ENCODE measurements at places on chromosomes 7 and 10.

DNA sequence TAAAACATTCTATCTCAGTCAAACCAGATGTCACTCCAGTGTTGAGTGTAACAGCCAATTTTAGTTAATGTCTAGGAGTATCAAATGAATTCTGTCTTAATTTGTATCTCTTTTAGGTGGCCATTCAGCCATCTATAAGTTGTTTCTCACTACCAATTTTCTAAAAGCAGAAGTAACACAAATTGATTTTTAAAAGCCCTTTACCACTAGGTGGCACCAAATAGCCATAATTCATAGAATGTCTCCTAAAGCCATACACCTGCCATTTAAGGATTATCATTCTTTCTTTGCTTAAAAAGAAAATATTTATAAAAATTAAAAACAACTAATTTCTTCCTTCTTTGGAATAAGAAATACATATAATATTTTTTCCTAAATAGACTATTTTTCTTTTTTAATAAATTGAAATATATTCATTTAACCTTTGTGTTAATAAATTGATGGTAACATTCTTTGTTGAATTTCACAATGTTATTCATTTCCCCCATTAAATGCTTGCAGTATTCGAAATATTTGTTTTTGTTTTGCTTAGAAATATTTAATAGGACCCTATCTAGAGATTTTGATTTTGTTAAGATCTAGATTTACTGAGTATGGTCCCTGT lies 107.8 kb upstream of the PPP1R3A start:
- peak; percentile 72 for DNase-seq

DNA sequence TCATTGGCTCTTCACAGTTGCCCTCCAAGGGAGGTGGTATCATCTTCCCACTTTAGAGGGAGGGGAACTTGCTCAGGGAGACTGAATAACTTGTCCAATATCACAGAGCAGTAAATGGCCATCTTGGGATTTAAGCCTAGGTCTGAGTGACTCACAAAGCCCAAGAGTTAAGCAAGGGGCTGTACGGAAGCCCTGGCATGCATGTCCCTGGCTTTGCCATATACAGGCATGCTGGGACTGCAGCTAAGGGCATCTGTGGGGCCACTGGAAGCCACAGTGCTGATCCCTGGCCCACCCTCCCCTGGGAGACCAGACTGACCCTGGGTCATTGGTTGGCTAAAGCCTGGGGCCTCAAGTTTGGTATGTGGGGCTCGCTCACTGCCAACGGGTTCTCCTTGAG lies 3.1 kb downstream of the VSIR start:
- DNase-seq = no peak

DNA sequence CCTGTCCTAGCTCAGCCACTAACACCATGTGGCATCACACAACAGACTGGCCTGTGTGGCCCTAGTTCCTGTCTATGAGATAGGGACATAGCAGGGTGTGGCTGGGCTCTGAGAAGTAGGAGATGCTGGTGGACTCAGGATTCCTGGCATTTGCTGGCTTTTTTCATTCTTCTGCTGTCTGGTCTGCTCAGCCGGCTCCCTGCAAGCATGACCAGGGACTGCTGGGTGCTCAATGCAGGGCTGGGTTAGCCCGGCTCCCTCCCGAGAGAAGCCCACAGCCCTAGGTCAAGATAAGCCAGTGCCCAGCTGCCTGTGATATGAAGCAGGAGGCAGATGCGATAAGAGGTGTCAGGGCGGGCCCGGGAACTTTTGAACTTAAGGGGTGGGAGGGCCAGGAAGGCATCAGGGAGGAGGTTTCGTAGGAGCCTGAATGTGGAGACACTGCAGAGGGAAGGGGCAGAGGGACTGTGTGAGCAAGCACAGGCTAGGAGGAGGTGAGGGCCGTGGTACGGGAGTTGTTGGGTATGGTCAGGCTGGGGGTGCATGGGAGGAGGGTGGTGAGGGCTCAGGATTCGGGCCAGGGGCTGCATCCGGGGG lies 3.5 kb downstream of the AQP1 start:
- no peak for DNase-seq

DNA sequence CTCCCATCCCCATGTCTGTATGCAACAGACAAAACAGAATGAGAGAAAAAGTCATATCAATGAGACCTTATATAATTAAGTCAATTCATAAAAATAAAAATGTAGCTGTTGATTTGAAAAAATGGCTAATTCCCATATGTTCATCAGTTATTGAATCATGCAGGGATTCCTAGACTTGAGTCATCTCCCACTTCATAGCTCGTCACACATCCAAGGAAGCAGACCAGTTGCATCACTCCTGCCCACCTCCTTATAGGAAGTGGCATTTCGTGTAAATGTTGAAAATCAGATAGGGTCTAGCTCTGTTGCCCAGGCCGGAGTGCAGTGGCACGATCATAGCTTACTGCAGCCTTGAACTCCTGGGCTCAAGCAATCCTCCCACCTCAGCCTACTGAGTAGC lies 56.1 kb upstream of the SH2B2 start:
- DNase-seq = no peak

- no peak for DNase-seq
Observed at GRCh38 chr10:48627984-48628609, 23.2 kb upstream of the ARHGAP22 start.

- DNase-seq = no peak
Observed at GRCh38 chr7:727806-728460, 852 bp upstream of the PRKAR1B start.

GRCh38 chr7:142793156-142793555 lies 22.4 kb downstream of the PRSS2 start:
- DNase-seq = no peak

GRCh38 chr10:74012480-74012879 lies 14.6 kb downstream of the VCL start:
- DNase-seq = no peak

- DNase-seq = peak; percentile 18
Observed at GRCh38 chr10:46223064-46223480, 63.7 kb upstream of the ANTXRL start.

GRCh38 chr10:110358869-110359629 lies 54.3 kb upstream of the SMNDC1 start:
- DNase-seq = no peak

- DNase-seq = no peak
Observed at GRCh38 chr7:155466142-155466813, 8.3 kb downstream of the EN2 start.

DNA sequence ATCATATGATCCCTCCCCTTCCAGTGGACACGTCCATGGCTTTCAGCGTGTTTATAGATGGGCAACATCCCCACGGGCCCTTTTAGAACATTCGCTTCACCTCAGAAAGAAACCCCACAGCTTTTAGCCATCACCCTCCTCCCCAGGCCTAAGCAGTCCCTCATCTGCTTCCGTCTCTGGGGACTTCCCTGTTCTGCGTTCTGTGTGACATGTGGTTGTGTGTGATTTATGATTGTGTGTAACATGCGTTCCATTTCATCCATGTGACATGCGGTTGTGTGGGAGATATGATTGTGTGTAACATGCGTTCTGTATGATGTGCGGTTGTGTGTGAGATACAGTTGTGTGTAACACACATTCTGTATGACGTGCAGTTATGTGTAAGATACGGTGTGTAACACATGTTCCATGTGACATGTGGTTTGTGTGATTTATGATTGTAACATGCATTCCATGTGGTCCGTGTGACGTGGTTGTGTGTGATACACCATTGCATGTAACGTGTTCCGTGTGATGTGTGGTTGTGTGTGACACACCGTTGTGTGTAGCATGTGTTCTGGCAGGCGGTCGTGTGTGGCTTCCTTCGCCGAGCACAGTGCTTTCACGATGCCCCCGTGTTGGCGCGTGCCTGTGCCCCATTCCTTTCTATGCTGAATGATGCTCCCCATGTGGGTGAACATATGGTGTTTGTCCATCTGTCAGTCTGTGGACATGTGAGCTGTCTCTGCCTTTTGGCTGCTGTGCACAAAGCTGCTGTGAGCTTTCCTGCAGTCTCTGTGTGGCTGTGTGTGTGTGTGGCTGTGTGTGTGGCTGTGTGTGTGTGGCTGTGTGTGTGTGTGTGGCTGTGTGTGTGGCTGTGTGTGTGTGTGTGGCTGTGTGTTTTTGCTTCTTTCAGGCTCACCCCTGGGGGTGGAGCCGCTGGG lies 26.2 kb downstream of the PWWP2B start:
- no peak for DNase-seq

DNA sequence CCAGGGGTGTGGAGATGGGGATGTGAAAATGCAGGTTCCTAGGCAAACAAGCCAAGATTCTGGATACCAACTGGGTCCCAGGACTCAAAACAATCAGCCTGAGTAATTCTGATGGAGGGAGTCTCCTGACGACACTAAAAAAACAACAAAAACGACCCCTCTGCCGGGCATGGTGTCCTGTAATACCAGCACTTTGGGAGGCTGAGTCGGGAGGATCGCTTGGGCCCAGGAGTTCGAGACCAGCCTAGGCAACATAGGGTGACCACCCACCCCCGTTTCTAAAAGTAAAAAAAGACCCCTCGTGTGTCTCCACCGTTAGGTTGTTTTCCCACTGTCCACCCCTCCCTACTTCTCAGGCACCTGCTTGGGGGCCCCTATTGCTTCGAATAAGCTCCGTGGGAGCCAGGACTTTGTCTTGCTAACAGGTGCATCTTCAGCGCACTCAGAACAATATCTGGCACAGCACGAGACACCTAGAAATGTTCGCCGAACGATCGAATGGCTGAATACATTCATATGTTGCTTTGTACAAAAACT lies 743 bp upstream of the NRF1 start:
- DNase-seq = peak; percentile 9

GRCh38 chr10:112732277-112732921 lies 217.6 kb upstream of the TCF7L2 start:
- DNase-seq = no peak

All from activated CD4-positive, alpha-beta T cell treated with anti-CD3 and anti-CD28 coated beads, Interleukin-2, Interleukin-6, amounts not matched to agents 100 ng/mL and 50 ng/mL, durations not matched to agents 16 hours and 8 hours (primary cell).